ENCODE measurements at places on chromosomes 2 and 18. TPM values are rescaled to one million over a fixed set of nuclear protein-coding genes. Genes with fewer than 3 reads are reported as not detected.

The SSB gene
- total RNA-seq, result 65.9 TPM

DNA sequence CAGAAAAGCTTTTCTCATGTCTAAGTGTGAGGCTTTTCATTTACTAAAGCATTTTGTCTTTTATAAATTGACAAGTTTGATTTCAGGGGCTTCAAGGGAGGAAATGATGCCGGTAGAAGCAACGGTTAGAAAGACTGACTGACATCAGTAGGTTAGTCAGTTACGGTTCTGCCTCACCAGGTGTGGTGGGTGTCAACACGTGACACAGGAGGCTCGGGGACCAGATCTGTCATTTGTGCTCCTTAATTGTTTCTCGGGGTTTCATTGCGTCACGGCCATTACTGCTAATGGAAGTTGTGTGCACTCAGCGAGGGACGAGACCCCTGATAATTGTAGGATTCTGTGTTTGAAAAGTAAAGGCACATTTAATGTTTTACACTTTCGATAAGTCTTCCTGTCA is 18.9 kb upstream of the PTPRM start:
- no peak for DNase-seq
- no peaks in the 10 kb centered on the region for H3K27me3 ChIP-seq
- H3K27ac ChIP-seq, result no peak overlapping the region
- no peak overlapping the region for H3K4me3 ChIP-seq

DNA sequence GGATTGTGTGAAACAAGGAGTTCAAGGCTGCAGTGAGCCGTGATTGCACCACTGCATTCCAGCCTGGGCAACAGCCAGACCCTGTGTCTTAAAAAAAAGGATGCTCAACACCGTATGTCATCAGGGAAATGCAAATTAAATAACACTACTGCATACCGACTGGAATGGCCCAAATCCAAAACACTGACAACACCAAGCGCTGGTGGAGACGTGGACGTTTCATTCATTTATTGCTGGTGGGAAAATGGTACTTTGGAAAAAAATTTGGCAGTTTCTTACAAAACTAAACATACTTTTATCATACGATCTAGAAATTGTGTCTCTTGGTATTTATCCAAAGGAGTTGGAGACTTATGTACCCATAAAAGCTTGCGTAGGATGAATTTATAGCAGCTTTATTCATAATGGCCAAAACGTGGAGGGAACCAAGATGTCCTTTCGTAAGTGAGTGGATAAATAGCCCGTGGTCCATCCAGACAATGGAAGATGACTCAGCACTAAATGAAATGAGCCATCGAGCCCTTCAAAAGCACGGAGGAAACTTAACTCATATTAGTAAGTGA is 24.2 kb downstream of the NEU4 start:
- no peak overlapping the region for H3K27ac ChIP-seq
- H3K27me3 ChIP-seq, result peaks cover 32% of the 10 kb centered on the region
- H3K4me1 ChIP-seq, result peaks cover 16% of the 10 kb centered on the region
- no peaks in the 10 kb centered on the region for H3K36me3 ChIP-seq
- DNase-seq, result no peak
- no peak overlapping the region for H3K4me3 ChIP-seq

DNA sequence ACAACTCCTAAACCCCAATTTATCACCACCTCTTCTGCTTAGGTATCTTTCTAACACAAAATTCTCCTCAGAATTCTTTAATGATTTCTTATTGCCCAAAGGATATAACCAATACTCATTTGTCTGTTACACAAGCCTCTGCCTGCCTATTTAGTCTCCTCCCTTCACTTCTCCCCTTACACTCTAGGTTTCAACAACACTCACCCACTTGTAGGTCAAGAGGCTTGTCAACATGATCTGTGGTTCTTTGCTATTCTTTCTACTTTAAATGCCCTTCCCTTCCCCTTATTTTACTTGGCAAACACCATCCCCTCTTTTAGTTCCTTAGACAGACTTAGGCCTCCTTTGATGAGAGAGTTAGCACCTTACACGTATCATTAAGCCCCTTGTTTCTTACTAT is 69.0 kb upstream of the C2orf15 start:
- DNase-seq, result no peak
- no peak overlapping the region for H3K4me3 ChIP-seq
- H3K4me1 ChIP-seq, result no peaks in the 10 kb centered on the region
- H3K27ac ChIP-seq, result no peak overlapping the region
- H3K27me3 ChIP-seq, result no peaks in the 10 kb centered on the region

DNA sequence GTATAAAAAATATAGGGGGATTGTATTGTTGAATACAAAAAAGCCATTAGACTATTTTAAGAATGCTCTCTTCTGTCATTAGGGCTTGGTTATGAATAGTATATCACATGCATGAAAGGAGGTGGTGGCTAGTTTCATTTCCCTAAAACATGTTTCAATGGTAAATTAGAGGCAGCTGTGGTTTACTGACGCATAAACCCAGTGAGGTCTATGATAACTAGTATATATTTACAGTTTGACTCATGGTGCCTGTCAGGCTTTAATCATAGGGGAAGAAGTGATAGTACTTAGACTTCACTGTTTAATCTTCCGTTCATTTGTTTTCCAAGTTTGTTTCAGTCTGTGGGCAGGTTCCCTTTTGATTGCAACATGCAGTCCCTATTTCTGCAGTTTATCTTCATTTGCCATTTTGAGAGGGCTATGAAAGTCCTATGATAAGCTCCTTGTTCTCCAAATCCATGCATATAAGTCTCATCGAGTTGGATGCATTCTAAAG is 55.1 kb upstream of the MAP4K3 start:
- DNase-seq, result peak; percentile 54
- H3K36me3 ChIP-seq, result peaks cover 3% of the 10 kb centered on the region
- H3K4me1 ChIP-seq, result peaks cover 52% of the 10 kb centered on the region

DNA sequence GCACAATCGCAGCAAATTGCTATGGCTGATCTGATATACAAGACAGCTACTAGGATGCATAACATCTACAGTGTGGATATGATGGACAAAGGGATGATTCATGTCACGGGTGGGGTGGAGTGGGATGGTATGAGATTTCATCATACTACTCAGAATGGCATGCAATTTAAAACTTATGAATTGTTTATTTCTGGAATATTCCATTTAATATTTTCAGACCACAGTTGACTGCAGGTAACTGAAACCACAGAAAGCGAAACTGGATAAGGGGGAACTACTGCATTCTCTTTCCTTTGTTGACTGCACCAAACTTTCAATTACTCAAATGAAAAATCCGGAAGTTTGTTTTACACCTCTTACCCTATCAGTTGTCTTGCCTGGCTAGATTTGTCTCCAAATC is 94.4 kb upstream of the NEUROD1 start:
- DNase-seq, result no peak
- no peak overlapping the region for H3K27ac ChIP-seq
- H3K4me3 ChIP-seq, result no peak overlapping the region
- no peaks in the 10 kb centered on the region for H3K36me3 ChIP-seq
